Activated CD4-positive, CD25-positive, alpha-beta regulatory T cell treated with anti-CD3 and anti-CD28 coated beads, Interleukin-2, amount 50 U/mL, for 24 hours (primary cell): ENCODE measurements at places on chromosomes 7 and 10.

DNA sequence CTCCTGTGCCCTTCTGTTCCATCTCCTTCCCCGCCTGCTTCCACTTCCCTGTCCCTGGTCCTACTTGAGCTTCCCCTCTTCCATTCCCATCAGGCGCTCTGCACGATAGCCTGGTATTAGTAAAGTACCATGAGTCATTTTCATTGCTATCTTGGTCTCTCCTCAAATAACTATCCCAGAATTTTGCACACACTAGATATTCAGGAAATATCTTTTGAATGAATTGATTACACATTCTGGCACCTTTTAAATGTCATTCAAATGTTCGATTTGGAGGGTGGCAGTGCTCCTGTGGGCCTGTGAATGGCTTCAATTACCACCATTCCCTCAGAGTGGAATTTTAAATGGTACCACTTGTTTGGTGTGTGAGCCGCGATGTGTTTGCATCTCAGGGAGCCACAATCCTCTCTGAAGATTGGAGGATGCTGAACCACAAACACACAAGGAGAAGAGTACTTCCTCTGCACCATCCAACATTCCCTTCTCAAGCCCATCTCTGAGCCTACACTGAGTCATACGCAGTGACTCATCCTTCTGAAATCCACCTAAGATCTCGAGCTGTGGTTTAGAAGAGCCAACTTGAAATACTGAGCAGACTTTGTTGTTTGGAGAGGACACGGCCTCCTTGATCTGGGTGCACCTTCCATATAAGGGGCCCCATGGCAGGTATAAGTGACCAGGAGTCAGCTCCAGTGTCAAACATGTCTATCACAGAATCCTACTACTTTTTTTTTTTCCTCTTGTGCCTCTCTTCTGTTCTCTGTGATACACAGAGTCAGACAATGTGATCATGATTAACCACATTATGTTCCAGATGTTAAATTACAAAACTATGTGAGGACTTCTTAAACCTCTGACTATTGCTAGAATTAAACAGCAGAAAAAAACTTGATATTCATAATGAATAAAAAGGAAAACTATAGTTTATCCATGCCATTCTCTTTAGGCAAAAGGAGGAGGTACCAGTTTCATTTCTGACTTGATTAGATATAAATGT, 81.9 kb downstream of the BMPER start:
- ATAC-seq = no peak

- ATAC-seq = no peak
Measured at GRCh38 chr10:125084191-125084613, 76.2 kb downstream of the CTBP2 start.

DNA sequence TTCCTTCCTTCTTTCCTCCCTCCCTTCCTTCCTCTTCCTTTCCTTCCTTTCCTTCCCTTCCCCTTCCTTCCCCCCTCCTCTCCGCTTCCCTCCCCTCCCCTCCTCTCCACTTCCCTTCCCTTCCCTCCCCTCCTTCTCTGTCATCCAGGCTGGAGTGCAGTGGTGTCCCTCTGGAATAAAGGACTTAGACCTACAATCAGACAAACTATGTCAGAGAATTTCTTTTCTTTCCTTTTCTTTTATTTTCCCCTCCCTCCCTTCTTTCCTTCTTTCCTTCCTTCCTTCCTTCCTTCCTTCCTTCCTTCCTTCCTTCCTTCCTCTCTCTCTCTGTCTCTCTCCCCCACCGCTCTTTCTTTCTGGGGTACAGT, 242.2 kb downstream of the GATA3 start:
- no peak for ATAC-seq

DNA sequence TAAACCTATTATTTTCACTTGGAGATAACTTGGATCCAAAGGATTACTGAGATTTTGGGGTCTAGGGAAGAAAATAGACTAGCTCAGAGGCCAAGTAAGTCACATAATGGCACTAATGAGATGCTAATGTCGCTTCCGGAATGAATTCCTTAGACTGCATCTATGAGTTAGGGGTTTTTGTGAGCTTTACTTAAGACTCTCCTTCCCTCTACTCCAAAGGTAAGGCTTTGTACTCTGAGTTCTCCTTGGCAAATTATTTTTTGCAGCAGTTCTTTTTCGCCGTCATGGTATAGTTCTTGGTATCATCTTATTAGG, 143.9 kb upstream of the KLF14 start:
- ATAC-seq = no peak

GRCh38 chr7:88269586-88269985, 37.1 kb downstream of the STEAP4 start:
- ATAC-seq = no peak

GRCh38 chr7:149489391-149490024, 8.1 kb downstream of the ZNF746 start:
- no peak for ATAC-seq

- no peak for ATAC-seq
Measured at GRCh38 chr10:7100032-7100702, 310.7 kb downstream of the SFMBT2 start.

DNA sequence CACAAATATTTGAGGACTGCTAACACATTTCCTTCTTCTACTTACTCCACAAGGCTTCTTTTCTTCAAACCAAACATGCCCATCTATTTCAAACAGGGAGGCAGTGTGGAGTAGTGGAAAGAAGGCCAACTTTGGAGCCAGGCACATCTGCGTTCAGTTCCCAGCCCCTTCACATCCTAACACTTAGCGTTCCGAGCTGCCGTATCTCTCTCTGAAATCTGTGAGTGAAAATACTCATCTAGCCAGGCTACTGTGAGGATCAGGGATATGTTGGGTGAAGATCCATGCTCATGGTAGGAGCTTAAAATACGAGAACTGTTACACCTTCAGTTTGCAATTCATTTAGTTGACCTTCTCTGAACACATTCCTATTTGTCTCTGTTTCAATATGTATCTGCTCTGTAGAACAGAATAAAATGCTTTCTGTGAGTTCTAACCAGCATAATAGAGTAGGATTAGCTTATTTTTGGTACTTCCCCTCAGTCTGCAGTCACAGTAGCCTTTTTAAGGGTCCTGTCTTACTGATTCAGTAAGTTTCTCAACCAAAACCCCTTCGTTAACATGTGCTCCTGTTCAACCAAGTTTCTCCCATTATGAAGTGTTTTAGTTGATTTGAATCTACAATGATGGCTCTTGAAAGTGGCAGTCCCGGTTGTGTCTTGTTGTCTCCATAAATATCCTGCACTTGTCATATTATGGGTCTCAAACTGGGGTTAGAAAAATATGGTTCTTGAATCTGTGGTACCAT, 3.3 kb upstream of the MEST start:
- no peak for ATAC-seq

- ATAC-seq = no peak
Measured at GRCh38 chr7:92799446-92800211, 36.7 kb downstream of the CDK6 start.

GRCh38 chr7:127600885-127601284, 7.3 kb downstream of the FSCN3 start:
- no peak for ATAC-seq

DNA sequence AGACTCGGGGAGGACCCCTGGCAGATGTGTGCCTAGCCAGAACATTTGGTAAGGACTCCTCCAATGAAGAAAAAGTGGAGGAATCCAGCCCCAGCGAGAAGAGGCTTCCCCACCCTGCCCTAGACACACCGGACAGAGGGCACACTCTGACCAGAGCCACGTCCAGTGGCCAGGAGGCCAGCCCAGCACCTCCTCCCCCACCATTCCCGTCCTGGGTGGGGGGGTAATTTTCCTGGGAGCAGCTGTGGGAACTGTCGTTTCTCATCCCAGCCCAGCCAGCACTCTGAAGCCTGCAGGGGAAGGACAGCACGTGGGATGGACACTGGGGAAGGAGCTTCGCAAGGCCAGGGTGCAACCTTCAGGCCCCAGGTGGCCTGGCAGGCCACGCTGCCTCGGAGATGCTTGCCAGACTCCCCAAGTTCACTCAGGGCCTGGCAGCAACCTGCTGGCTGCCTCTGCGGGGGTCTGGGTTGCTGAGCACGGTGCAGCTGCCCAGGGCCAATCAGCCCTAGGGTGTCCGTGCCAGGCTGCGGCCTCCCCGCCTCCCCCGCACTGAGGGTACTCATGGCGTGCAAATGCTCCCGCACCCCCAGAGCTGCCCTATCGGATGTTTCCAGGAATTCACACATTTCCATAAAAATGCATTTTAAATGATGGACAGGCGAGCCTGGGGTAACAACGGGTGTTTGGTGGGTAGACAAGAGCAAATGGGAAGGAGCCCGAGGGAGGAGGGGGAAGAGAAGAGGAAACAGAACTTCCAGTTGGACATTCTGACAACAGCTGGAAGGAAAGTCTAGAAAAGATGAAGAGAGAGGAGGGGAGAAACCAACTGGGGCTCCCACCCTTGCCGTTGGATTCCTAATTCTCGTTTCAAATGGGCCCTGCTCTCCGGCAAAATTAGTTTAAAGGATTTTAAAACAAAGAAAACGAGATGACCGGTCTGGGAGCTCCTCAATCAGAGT, 1.9 kb upstream of the EN2 start:
- no peak for ATAC-seq

GRCh38 chr10:25047591-25048301, 31.3 kb downstream of the THNSL1 start:
- no peak for ATAC-seq

DNA sequence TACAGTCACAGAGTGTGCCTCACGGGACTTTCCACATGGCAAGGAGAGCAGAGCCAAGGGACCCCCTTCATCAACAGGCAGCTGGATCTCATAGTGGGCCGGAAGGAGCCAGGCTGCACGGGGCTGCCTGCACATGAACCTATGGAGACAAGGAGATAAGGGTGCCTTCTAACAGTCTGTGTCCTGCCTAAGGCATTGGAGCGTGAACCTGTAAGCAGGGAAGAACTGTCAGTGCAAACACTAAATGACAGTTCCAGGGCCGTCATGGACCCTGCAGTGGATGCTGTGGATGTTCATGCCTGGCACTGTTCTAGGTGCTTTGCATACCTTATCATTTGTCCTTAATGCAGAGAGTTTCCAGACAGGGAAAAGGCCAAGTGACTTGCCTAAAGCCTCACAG, 85.9 kb downstream of the WIPF3 start:
- ATAC-seq = no peak

GRCh38 chr7:117119192-117119924, 166.1 kb downstream of the ST7 start:
- ATAC-seq = no peak

DNA sequence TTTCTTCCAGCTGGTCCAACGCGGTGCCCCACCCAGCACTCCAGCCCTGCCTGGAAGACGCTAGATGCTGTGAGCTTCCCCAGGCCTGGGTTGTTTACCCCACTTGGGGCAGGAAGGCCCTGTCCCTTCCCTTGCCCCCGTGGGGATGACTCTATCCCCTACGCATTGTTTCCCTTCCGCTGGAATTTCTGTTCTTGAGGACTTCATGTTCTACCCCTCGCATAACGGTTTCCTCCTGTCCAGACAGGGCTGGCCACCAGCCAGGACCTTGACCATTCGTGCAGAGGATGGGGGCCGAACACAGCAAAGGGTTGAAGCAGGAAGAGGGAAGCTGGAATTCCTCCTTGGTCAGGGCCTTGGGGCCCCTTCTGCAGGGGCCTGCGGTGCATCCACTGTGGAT, 14.7 kb upstream of the SERPINE1 start:
- ATAC-seq = no peak

- no peak for ATAC-seq
Measured at GRCh38 chr7:47089461-47089860, 492.4 kb downstream of the TNS3 start.

DNA sequence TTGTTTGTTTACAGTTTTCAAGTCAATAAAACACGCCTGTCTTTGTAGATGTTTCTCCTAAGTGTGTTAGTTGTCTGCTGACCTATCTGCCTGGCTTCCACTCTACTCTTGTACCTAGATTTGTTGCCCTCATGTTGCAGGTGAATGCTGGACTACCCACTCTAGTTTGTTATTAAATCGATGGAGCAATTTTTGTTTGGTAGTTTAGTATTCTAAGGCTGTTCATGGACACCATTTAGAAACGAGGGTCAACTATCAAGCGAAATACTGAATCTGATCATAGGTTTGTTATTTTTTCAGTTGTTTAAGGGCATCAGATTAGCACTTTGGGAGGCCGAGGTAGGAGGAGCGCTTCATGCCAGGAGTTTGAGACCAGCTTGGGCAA, 29.1 kb upstream of the MKLN1 start:
- no peak for ATAC-seq

GRCh38 chr7:23462846-23463245, 7.4 kb downstream of the IGF2BP3 start:
- peak; percentile 63 for ATAC-seq

DNA sequence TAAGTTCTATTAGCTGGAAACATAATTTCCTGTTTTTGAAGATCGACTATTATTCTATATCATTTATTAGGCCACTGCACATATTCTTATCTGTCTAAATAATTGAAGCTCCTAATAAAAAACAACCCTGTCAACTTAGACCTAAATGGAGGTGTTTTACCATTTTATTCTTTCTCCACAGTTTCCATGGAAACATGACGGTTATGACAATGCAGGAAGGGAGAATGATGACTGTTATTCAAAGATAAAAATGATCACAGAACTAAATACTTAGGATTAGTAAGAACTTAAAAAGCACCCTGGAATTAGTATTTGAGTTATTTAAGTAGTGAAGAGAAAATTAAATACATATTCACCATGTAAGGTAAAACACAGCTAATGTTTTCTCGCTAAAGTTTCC, 119.9 kb upstream of the DKK1 start:
- ATAC-seq = no peak

DNA sequence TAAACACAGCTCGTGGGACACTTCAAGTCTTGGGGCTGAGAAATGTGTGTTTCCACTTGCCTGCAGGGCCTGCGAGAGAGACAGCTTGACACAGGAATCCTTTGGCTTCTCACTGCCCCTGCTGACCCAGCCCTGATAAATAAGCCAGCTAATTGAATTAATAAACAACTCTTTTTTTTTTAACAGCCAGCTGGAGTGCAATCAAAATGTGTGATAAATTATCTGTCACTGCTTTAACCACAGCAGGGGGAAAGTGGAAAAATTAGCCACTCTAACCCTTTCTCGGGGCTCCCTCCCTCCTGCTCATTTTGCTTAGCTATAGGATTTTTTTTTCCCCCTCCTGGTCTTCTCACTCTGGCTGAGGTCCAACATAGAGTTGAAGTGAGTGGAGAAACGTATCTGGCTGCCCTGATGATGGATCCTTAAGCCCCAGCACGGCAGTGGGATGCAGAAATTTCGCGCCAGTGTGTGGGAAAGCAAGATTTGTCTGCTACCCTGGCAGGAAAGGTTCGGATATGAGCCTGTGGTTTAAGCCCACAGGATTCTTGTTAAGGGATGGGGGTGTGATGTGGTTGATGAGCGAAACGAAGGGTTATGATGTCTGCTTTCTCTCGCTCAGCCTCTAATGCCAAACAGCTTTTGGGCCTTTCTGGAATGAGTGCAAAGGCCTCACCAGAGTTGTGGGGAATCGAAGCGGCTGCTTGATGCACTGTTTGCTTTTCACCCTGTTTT, 173.8 kb downstream of the TRIL start:
- ATAC-seq = no peak

- ATAC-seq = no peak
Measured at GRCh38 chr7:147070886-147071285, 954.3 kb downstream of the CNTNAP2 start.

DNA sequence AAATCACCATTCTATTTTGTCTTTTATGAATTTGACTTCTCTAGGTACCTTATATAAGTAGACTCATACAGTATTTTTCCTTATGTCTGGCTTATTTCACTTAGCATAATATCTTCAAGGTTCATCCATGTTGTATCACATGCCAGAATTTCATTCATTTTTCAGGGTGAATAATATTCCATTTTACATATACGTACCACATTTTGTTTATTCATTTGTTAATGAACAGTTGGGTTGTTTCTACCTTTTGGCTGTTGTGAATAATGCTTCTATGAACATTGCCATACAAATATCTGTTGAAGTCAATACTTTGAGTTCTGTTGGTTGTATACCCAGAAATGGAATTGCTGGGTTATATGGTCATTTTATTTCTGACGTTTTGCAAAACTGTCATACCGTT, 20.7 kb downstream of the AHCYL2 start:
- no peak for ATAC-seq

GRCh38 chr7:42235741-42236161, 1.3 kb downstream of the GLI3 start:
- no peak for ATAC-seq
